RWPE2 (cell line): ENCODE measurements at places on chromosomes 1 and 21.

- no peak for DNase-seq
These were observed 1.3 kb downstream of the NADK start for GRCh38 chr1:1776672-1777582.

DNA sequence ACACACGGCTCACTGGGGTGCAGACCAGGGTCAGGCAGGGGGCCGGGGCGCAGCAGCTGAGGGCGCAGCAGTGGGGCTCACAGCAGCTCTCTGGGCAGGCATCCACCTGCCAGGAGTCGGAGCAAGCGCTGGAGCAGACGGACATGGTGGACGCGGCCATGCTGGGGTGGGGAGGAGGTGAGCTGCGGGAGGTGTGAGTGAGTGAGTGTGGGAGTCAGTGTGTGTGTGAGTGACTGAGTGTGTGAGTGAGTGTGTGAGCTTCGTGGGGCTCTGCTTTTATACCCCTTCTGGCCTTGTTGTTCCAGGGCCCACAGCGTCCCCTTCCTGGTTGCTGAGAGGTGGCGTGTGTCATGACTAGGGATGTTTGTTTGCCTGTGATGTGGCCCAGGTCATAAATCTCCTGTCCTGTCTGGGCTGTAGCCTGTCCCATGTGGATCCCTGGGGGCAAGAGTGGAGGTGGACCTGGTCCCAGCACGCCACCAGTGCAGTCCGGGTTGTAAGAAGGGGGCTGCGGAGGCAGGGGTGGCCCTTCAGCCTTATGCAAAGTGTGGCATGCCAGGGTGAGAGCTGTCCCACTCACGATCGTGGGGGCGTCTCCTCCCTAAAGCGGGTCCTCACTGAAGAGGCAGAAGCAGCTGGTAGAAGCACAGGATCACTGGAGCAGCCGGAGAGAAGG lies at the start of gene KRTAP10-1:
TSS of gene KRTAP10-1 (minus strand) at position 205 of the 676 bp plus-strand sequence. CDS start at position 160, 45 bp downstream.
- no peak for DNase-seq

DNA sequence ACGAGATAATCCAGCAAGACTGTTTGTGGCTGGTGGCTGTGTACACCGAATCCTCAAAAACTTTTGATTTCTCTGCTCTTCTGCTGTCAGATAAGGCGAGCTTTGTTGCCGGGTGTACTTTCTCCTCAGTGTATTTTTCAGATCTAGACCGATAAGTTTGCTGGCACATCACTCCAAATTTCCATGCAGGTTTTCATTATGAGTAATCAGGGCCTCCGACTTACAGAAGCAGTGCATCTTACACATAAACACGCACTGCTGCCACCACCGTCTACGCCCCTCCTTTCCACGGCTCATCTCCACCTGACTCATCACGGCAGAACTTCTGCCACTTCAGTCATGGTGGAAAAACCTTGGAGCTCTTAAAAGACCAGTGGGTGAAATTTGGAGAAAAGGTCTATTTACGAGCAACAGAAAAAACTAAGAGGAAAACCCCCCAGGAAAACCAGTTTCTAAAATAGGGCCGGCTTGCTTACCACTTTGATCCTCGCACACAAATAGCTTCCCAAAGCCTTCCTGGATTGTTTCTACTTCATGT lies 7.7 kb downstream of the ZBTB21 start:
- DNase-seq: no peak

DNA sequence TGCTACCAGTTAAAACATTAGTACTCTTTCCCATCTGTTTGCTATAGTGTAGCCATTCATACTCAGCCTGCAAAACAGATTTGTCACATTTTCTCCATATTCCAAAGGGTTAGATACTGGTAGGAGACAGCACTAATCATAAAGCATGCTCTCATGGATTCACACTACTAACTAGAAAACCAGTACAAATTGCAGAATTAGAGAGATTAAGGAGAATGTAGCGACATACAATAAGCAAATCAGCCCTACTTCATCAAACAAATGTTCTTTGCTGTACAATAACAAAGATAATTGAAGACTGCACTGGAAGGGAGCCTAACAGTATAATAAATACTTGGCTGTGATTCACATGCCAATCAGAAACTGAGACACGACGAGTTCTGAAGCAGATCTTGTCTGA lies 368.0 kb upstream of the PRMT6 start:
- no peak for DNase-seq

DNA sequence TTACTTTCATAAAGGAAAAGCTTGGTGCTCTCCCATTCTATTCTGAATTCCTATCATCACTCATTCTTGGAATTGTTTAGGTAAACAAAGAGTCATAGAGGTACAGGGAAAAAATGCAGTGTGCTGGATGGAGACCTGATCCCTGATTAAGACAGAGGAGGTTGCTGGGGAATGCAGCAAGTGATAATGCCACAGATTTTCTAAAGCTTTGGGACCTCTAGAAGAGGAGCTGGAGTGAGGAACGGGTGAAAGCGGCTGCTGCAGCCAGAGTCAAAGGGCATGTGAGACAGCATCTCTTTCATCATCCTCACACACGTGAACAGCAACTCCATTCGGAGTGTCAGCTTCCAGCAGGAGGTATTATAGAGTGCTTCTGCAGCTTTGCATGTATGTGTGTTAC lies 54.9 kb upstream of the DIPK1A start:
- no peak for DNase-seq

DNA sequence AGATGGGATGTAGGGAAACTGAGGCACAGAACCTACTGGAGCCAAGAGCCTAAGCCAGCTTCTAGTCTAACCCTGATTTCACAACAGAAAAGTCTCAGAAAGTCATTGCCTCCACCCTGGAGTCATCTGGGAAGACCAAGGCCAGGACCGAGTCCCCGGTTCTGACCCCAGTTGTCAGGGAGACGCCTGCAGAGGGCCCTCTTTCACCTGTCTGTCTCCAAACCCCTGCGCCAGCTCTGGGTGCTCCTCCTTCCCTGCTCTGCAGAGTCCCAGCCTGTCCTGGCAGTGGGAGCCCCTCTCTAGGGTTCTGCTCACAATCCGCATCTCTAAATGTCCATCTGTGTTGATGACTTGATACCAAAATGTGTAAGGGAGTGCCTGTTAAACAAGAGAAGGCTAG lies 149.7 kb downstream of the PGBD5 start:
- no peak for DNase-seq
